ENCODE measurements at places on chromosomes 12 and 14.
A peak's percentile ranks its signal among the peaks of the same experiment; 100 is the strongest.

- peak; percentile 51 for DNase-seq
Measured at GRCh38 chr12:113196990-113197389, 11.5 kb downstream of the RITA1 start.

DNA sequence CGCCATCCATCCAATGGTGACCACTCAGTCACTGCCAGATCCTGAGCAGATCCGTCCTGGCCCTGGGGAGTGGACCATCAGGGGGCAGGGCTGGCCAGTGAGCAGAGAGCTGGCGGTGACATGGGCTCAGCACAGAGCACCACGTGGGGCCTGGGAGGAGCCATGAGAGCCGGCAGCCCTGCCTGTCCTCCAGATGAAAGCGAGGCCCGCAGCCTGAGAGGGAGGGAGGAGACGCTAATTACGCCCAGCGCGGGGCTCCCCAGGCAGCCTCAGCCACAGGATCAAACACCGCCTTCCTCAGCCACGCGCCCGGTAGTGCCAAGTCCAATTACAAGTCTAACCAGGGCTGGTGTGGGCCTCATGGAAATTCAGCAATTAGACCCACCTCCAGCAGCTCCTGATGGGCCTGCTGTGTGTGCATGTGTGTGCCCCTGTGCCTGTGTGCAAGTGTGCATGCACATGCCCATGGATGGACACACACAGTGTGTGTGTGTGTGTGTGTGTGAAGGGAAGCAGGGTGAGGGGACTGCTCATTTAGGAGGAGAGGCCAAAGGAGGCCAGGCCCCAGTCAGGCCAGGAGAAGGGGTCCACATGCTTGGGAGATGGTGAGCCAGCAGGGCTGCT lies 68.0 kb downstream of the KIF26A start:
- DNase-seq, result no peak

DNA sequence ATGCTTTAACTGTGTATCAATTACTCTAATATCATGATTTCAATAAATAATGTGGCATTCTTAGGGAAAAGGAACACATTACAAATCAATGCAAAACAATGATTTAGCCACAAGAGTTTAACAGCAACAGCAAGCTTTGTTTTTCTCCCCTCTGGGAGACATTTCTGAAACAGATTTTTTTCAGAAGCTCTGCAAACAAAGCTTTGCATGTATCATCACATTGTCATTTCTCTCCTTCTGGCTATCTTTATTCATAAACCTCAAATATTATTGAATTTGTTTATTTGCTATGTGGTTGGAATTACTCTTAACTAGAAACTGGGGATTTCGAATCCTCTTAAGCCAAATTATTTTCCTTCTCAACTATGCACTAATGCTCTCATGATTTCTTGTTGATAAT lies 278.4 kb upstream of the ATXN7L3B start:
- DNase-seq, result no peak

DNA sequence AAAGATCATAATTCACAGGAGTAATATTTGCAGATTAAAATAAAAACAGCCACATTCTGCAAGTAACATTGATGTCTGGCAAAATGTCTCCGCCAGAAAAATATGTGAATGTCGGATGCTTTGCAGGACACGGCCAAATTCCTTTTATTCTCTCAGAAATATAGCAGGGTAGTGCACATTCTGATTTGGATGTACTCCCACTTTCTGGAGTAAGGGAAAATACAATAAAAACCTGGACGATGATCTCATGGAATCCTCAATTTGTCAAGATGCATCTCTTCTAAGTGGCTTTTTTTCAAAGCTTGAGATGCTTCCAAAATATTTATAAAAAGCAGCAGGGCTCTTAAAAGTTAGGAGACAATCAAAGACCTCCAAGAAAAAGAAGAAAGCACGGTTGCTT lies 133.3 kb downstream of the TBX5 start:
- no peak for DNase-seq

- no peak for DNase-seq
Measured at GRCh38 chr14:77849711-77850110, 49.8 kb downstream of the ADCK1 start.

GRCh38 chr14:34650786-34651584 lies 21.0 kb upstream of the SNX6 start:
- no peak for DNase-seq

DNA sequence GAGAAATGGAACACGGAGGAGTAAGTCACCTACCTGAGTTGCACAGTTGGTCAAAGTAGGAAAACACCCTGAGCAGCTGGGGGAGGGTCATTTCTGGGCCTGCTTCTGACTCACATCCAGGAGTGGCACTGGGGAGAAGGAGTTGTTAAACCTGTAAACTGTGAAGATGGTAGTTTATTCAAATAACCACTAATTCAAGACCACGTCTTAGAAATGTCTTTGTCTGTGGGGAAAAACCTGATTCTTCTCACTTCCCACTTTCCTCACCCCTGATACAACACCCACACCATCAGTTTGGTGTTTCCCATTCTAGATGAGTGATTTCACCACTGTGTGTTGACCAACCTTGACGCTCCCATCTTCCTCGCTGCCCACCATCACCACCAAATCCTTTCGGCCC lies 207.1 kb downstream of the ANO4 start:
- DNase-seq, result no peak

- no peak for DNase-seq
Measured at GRCh38 chr12:93946542-93947150, 201.7 kb upstream of the PLXNC1 start.

- no peak for DNase-seq
Measured at GRCh38 chr14:96122496-96122895, 82.1 kb upstream of the BDKRB2 start.

- DNase-seq, result no peak
Measured at GRCh38 chr14:103499709-103500108, 22.9 kb downstream of the CKB start.

GRCh38 chr14:100033347-100034075 lies 31.7 kb upstream of the EVL start:
- no peak for DNase-seq

GRCh38 chr14:50002926-50003212 lies 110.0 kb downstream of the ARF6 start:
- no peak for DNase-seq

DNA sequence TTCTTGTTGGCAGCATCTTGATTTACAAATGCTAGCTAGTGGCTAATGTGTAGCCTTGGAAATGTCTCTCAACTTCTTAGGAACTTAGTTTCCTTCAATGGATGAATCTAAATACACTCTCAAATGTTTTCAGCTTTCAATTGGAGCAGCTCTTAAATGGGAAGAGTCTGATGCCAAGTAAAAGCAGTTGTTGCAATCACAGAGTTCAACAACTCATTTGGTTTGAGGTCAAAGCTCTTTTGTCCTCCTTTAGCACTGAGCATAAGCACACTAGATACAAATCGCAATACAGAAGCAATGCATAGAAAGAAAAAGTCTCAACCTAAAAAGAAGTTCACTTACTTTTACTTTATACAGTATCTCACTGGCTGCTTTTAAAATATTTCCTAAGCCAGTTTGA lies 986.1 kb upstream of the FLRT2 start:
- no peak for DNase-seq

DNA sequence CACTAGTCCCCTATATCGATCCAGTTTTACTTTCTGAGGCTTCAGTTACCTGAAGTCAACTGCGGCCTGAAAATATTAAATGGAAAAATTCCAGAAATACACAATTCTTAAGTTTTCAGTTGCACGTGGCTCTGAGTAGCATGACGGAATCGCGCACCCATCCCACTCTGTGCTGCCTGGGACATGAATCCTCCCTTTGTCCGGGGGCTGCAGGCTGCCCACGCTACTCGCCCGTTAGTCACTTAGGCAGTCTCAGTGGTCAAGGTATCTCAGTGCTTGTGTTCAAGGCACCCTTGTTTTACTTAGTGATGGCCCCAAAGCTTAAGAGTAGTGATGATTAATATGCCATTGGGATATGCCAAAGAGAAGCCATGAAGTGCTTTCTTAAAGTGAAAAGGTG lies 46.6 kb downstream of the LGMN start:
- DNase-seq, result no peak

DNA sequence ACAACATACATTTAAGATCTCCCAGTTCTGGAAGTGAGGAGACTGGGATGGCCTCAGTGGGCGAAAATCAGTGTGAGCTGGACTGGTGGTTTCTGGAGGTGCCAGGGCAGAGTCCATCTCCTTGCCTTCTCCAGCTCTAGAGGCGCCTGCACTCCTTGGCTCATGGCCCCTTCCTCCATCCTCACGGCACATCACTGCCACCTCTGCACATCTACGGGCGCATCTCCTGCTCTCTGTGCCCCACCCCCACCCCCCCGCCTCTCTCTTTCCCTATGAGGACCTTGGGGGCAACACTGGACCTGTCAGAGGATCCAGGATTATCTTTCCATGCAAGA lies 62.8 kb upstream of the DIO3 start:
- no peak for DNase-seq

- no peak for DNase-seq
Measured at GRCh38 chr12:45498645-45499044, 230.9 kb upstream of the ARID2 start.

All from activated naive CD8-positive, alpha-beta T cell treated with anti-CD3 and anti-CD28 coated beads, Interleukin-2, amount 50 U/mL, for 24 hours (primary cell).